ENCODE measurements at places on chromosomes 4 and X.

DNA sequence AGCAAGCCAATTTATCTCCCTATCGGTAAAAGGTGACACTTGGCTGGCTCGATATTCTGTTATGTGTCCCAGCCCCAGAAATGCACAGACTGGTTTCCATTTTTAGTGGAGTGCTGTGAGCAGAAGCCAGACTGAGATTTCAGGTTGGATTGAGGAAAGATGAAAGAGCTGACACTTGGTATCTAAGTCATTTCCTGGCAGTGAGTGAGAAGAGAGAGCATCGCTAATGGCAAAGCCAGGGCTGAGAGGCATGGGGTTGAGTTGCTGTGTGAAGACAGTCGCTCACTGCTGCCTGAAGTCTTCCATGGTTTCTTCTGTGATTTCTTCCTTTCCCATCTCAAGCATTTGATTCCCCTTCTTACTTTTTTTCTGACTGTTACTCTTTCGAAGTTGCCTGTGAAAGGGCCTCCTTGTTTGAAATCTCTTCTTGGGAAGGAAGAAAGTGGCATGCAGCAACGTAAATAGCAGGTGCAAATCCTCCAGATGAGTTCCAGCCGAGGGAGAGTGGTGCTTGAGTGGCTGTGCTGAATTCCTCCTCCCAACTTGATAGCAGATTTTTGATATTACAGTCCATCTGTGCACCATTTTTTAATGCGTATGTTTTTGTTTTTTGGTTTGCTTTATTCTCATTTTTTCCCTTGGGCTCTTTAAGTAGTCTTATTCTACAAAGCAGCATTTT lies 109.2 kb upstream of the LIMCH1 start:
- H3K4me1 ChIP-seq = peaks cover 5% of the 10 kb centered on the region
- no peak overlapping the region for H3K4me3 ChIP-seq
- H3K27me3 ChIP-seq = no peaks in the 10 kb centered on the region
- no peaks in the 10 kb centered on the region for H3K36me3 ChIP-seq
- no peak overlapping the region for H3K27ac ChIP-seq

- DNase-seq = peak; percentile 92
- H3K4me1 ChIP-seq = peaks cover 4% of the 10 kb centered on the region
- H3K4me3 ChIP-seq = peak within 1 kb of the TSS; percentile 95
- no peaks in the 10 kb centered on the region for H3K27me3 ChIP-seq
Observed at GRCh38 chr4:1721003-1721665, at the start of the genes TACC3 and TMEM129. Gene TACC3, plus strand, starts transcription at chr4:1721521. Its CDS starts 1,901 bp downstream, at chr4:1723422. Gene TMEM129, minus strand, starts transcription at chr4:1721323. Its CDS starts 486 bp downstream, at chr4:1720837.

- no peaks in the 10 kb centered on the region for H3K4me1 ChIP-seq
- DNase-seq = peak; percentile 31
- no peaks in the 10 kb centered on the region for H3K27me3 ChIP-seq
Observed at GRCh38 chr4:37389967-37390580, 145.5 kb downstream of the NWD2 start.

DNA sequence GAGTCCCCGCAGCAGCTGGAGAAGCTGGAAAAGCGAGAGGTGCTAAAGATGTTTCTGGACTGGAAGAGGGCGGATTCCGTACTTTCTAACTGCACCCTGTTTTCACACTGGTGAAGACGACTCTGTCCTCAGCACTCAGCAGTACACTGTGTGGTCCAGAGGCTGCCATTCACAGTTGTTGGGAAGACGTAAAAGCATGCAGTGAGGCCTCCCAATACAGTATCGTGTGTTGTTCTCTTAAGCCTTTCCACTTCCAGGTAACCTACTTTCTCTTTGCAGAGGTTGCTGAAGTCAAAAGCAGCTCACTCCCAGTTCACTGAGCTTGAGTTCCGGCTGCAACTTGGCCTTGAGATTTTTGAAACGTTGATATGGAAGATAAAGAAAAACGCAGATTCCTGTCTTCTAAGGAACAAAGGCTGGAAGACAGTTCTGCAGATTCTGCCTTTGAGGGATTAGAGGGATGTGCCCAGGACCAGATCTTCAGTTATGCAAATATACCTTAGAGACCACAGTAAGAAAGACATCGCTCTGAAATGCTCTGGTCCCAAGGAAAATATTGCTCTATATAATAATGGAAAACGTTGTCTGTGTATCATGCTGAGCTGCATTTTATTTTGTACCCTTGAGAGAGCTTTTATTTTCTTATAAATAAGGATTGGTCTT lies 540.9 kb downstream of the TRIML1 start:
- H3K36me3 ChIP-seq = no peaks in the 10 kb centered on the region
- H3K4me3 ChIP-seq = no peak overlapping the region
- no peak overlapping the region for H3K27ac ChIP-seq
- DNase-seq = no peak

GRCh38 chr4:24690436-24690835 lies 104.9 kb upstream of the SOD3 start:
- no peaks in the 10 kb centered on the region for H3K36me3 ChIP-seq
- peaks cover 13% of the 10 kb centered on the region for H3K4me1 ChIP-seq
- DNase-seq = no peak
- no peak overlapping the region for H3K27ac ChIP-seq

DNA sequence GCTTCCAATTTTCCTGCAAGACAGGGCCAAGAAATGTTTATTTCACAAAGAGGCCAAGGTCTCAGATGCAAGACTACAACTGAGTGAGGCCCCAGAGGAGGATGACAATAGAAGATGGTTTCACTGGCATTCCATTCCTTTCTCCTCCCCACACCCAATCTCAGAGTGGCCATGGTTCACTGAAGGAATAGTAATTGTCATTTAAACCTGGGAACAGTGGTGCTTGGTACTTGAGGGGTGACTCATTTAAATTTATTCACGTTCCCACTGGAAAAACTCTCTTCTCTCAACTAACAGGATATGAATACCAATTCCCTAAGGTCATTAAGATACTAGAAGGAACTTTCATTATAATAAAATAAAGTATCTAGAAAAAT lies 35.3 kb upstream of the CXCL8 start:
- no peak overlapping the region for H3K4me3 ChIP-seq
- no peaks in the 10 kb centered on the region for H3K36me3 ChIP-seq
- H3K4me1 ChIP-seq = no peaks in the 10 kb centered on the region
- peak overlapping the region; percentile 74 for H3K27ac ChIP-seq
- H3K27me3 ChIP-seq = no peaks in the 10 kb centered on the region
- DNase-seq = peak; percentile 54

- H3K36me3 ChIP-seq = no peaks in the 10 kb centered on the region
- no peaks in the 10 kb centered on the region for H3K4me1 ChIP-seq
- H3K27me3 ChIP-seq = no peaks in the 10 kb centered on the region
- H3K27ac ChIP-seq = no peak overlapping the region
Observed at GRCh38 chr4:176631611-176632010, 161.1 kb downstream of the VEGFC start.

DNA sequence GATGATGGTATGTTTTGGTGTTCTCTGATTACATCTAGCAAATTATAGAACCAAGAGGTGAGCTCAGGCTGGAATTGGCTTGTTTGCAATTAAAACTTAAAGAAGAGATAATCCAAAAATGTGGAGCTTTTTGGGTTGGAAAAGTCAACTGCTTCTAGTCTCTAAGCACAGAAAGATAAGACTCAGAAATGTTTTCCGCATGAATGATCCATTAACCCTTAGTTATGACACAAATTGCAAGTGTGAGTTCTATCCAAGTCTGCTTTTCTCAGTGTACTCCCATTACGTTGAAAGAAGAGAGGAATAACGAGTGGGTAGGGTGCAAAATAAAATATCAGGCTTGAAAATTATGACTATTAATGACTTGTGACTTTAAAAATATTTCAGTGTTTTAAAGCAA lies 38.5 kb downstream of the HPGD start:
- H3K4me3 ChIP-seq = no peak overlapping the region
- H3K4me1 ChIP-seq = no peaks in the 10 kb centered on the region
- no peak for DNase-seq
- H3K27ac ChIP-seq = no peak overlapping the region

DNA sequence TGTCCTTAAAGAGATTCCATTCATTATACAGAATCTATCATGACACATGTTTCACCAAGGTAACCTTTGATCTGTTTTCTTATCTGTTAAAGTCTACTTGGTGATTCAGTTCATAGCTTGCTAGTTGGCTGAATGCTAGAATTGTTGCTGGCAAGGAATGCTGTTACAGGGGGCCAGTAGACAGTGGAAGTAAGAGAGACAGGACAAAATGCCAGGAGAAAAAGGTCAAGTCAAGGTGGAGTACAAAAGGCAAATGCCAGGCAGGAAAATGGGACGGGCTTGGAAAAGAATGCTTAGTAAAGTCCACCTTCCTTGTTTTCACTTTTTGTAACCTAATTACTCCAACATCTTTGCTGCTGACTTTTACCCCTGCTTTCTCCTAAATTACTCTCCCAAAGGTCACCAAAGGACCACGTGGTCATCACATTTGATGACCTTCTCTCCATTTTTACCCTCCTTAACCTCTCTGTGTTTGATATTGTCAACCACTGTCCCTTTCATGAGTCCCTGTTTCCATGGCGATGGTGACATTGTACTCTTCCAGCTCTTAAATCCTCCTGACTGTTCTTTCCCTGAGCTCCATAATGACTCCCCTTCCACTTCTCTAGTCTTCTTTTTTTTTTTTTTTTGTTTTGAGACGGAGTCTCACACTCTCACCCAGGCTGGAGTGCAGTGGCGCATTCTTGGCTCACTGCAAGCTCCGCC lies 24.5 kb upstream of the TAPT1 start:
- H3K4me1 ChIP-seq = no peaks in the 10 kb centered on the region
- no peak for DNase-seq
- no peaks in the 10 kb centered on the region for H3K27me3 ChIP-seq
- H3K27ac ChIP-seq = no peak overlapping the region
- H3K36me3 ChIP-seq = no peaks in the 10 kb centered on the region
- no peak overlapping the region for H3K4me3 ChIP-seq

DNA sequence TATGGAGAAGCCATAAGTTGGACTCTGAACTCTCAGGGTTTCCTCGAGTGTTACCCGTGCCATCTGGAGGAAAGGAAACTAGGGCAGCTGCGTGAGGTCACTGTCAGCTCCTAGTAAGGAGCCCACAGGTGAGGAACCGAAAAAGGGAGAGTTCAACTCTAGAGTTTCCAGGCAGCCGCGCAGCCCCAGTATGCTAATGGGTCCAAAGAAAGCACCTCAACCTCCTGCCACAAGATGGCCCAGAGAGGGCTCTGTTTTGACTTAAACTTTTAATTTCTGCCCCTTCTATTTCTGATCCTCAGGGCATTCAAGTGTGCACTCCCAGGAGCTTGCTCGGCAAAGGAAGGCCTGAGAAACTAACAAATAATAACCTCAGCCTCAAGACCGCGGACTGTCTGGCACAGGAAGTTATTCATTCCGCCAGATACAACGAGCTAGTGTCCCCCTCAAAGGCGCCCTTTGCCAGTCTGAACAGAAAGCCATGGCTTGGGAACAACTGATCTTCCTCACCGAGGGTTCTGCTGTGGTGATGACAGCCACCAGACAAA lies 13.9 kb downstream of the SCARB2 start:
- H3K27me3 ChIP-seq = no peaks in the 10 kb centered on the region
- no peak overlapping the region for H3K4me3 ChIP-seq
- DNase-seq = no peak
- H3K36me3 ChIP-seq = no peaks in the 10 kb centered on the region

GRCh38 chr4:142815834-142816233 lies 30.3 kb downstream of the INPP4B start:
- DNase-seq = no peak
- no peaks in the 10 kb centered on the region for H3K36me3 ChIP-seq
- H3K4me1 ChIP-seq = no peaks in the 10 kb centered on the region
- no peaks in the 10 kb centered on the region for H3K27me3 ChIP-seq
- no peak overlapping the region for H3K4me3 ChIP-seq
- H3K27ac ChIP-seq = no peak overlapping the region

DNA sequence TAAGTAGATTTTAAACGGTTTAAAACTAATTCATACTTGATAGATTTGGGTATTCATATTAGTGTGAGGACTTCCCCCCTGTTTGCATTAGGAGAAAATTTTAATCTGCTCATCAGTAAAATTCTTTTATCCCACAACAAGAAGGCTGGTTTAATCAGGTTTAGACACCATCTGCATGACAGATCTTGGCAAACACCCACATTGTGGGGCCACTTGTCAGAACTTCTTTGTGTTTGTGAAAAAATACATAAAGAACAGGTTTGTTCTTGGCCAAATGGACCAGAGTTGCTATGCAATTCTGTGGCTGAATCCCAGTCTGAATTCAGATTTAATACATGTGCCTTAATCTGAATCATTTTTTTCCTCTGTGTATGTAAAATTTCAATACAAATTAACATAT lies 121.1 kb downstream of the REPS2 start:
- no peak for DNase-seq
- no peaks in the 10 kb centered on the region for H3K36me3 ChIP-seq
- H3K4me1 ChIP-seq = no peaks in the 10 kb centered on the region

DNA sequence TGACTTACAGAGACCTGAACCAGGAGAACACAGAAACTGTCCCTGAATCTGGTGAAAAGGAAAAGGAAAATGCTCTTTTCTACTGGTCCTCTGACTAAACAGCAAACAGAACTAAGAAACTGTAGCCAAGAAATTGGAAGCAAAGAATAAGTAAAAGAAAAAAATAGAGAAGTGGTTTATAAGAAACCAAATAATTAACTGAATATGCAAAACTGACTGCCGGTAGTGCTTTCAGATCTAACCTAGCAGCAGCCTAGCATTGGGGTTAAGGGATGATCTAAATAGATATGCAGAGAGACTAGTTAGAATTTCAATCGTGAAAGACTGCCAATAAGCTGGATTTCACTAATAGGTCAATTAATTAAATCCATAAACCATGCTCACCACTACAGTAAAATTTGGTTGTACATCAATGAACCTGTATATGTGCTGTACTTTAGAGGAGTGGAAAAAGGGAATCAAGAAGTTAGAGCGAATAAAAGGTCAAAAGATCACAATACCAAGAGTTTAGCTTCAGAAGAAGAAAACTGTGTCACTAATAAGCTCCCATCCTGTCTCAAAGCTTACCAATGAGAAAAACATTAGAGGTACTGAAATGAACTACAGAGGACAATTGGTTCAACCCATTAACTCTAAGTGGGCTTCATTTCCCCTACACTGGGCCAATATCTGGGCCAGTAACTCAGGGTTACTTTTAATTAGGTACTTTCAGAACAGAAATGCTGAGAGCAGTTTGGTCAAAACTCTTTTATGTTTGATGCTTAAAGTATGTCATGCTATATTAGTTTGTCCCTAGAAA lies 53.6 kb downstream of the KLHL13 start:
- H3K36me3 ChIP-seq = no peaks in the 10 kb centered on the region
- no peak for DNase-seq
- H3K4me3 ChIP-seq = no peak overlapping the region

- no peaks in the 10 kb centered on the region for H3K27me3 ChIP-seq
- DNase-seq = no peak
- no peaks in the 10 kb centered on the region for H3K4me1 ChIP-seq
- no peak overlapping the region for H3K4me3 ChIP-seq
- H3K36me3 ChIP-seq = no peaks in the 10 kb centered on the region
Observed at GRCh38 chrX:115949900-115950822, 220.4 kb upstream of the AGTR2 start.

DNA sequence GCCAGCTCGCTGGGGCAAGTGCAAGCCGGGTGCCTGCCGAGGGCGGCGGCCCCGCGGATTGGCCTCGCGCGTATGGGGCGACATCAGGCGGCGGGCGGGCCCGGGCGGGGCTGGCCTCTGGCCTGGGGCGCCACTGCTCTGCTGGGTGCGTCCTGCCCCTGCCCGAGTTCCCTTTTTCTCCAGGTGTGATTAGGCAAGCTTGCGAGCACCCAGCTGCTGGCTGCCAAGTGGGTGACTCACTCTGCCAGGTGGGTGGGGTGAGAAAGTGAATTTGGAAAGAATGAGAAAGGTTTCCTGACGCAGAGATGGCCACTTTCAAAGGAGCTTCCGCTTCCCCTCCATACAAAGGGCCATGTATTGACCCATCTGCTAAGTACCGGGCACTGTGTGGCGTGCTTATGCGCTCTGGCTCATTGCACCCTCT lies 32.5 kb downstream of the FGFBP1 start:
- no peaks in the 10 kb centered on the region for H3K4me1 ChIP-seq
- peak; percentile 37 for DNase-seq
- no peaks in the 10 kb centered on the region for H3K36me3 ChIP-seq

Measured in iPS DF 6.9 (cell line).